Ovary (tissue), 10 donors: ENCODE measurements at places on chromosomes 11 and 22. TPM values are rescaled to one million over a fixed set of nuclear protein-coding genes. Genes with fewer than 3 reads are reported as not detected.

- no peak for DNase-seq
Measured at GRCh38 chr11:5522308-5522707, 5.8 kb upstream of the UBQLNL start.

DNA sequence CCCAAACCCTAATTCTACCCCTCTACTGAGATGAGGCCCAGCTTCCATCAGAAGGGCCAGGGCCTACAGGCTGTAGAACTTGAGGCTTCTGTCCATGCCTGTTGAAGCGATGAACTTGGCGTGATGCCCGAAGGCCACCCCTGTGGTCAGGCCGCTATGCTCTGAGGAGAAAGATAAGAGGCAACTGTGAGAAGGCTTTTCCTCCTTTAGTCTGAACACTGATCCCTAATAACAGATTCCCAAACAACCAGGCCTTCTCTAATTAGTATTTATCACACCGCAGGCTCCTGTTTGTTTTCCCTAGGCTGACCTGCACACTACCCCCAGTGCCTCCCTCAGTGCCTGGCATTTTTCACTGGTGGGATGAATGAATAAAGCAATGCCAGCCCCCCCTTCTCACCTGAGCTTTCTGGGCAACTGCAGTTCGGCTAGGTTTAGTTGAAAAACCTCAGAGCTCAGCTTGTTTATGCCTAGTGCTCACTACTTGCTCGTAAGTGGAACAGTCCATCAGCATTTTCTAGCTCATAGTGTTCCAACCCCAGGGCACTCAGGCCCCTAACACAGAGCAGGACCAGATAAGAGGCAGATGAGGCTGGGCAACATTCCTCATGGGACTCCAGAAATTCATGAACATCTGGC, 15.2 kb downstream of the PRPF19 start:
- peak; percentile 82 for DNase-seq

DNA sequence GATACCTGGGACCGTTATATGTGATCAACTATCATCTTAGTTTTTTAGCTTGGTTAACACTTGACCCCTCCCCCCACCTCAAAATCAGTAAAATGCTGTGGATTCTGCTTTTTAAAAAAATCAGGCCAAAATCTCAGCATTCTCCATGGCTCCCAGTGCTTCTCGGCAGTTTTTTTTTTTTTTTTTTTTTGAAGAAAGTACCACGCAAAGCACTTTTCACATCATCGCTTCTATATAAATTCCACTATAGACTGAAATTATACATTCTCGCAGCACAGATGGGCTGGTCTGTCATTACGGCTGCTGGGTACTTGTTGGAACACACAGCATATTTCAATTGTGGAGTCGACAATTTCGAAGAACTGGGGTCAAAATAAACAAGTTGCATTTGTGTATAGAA, 67.7 kb upstream of the PPARA start:
- no peak for DNase-seq

GRCh38 chr22:47610281-47610680, 847.8 kb downstream of the TBC1D22A start:
- no peak for DNase-seq

Gene NEFH
- total RNA-seq: 2.6 TPM

DNA sequence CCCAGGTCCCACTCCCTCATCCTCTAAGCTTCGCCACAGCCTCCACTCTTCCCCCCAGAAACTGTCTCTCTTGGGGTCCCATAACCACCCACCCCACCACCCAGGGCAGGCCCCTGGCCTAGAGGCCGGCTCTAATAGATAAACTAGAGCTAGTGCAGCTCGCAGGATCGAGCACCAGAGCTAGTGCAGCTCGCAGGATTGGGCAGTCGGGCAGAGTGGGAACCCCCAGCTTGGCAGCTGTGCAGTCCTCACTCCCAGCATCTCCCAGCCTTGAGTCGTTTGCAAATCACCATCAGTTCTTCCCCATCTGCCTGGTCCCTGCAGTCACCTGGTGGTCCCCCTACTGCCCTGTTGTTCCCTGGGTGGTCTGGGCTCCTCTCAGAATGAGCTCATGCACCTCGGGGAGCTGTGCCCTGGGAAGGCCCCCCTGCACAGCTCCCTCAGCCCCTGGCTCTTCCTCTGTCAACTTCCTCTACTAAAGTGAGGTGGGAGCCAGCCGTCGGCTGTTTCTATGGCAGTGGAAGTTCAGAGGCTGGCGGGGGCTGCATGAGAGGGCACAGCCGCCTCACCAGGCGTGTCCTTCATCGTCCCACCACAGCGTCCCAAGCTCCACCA, 15.5 kb upstream of the SHANK2 start:
- DNase-seq: no peak
